CD4-positive, alpha-beta T cell treated with Interleukin-17A for 1 hour (primary cell): ENCODE measurements at places on chromosomes 12 and 14.
A peak's percentile ranks its signal among the peaks of the same experiment; 100 is the strongest.

- no peak for DNase-seq
Observed at GRCh38 chr12:127277882-127278281, 989.1 kb upstream of the TMEM132C start.

- no peak for DNase-seq
Observed at GRCh38 chr12:57208631-57209282, 7.8 kb upstream of the NXPH4 start.

DNA sequence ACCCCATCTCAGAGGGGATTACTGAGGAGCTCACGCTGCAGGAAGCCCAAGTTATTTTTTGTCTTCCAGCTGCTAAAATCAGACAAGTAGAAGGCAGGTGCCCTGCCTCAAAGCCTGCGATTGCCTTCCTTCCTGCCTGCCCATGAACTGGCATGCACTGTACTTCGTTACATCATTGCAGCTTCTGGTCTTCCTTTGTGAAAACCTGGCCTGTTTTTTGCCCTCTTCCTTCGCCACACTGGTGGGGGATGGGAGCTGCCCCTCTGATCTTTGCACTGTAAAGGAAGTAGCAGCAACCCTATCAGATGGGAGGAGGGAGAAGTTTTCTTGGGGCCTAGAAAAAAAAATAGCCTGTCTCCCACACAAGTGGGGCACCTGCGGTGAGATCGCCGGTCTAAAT is 1098.7 kb downstream of the BCL11B start:
- peak; percentile 88 for DNase-seq

GRCh38 chr12:106481246-106481645 is 101.6 kb upstream of the RFX4 start:
- DNase-seq, result no peak

DNA sequence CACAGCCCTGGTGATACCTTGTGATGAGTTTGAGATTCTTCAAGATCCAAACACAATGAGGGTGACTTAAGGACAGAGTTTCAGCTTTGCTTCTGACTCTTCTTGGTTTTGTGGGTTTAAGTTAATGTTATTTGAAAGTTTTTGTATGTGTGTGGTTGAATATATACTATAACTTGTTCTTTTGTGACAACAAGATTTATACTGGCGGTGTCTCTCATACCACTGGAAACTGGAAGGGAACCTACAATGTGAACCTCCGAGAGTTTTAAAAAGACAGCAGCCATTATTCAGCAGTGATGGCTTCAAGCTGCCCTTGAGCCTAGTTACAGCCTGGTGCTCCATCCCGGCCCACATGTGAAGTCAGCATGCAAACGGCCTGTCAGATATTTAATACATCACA is 87.9 kb upstream of the IGF1 start:
- no peak for DNase-seq
